Adipose tissue (tissue), 3 donors: ENCODE measurements at places on chromosomes 5 and 9. TPM values are rescaled to one million over a fixed set of nuclear protein-coding genes. Genes with fewer than 3 reads are reported as not detected.

Gene PCDHAC2
- polyA plus RNA-seq, result 0.28 TPM

Gene BICD2
- polyA plus RNA-seq, result 14.2 TPM

Gene JAK2
- 7.6 TPM for polyA plus RNA-seq

Gene SSBP2
- polyA plus RNA-seq, result 36.6 TPM

Gene ZNF354C
- polyA plus RNA-seq, result 1.2 TPM

Gene EHMT1
- polyA plus RNA-seq, result 40.3 TPM

Gene FBXW5
- polyA plus RNA-seq, result 102 TPM

Gene SNX30
- polyA plus RNA-seq, result 3.3 TPM

Gene DCP2
- 3.0 TPM for polyA plus RNA-seq

Gene KIAA0825
- polyA plus RNA-seq, result 1.7 TPM

Gene STX17
- 14.2 TPM for polyA plus RNA-seq

Gene SLC24A2
- not detected for polyA plus RNA-seq

Gene NXNL2
- polyA plus RNA-seq, result not detected

Gene NUTM2G
- polyA plus RNA-seq, result not detected

Gene CDH10
- not detected for polyA plus RNA-seq

Gene BNC2
- polyA plus RNA-seq, result 0.28 TPM

Gene CTXN3
- not detected for polyA plus RNA-seq

Gene CYLC2
- not detected for polyA plus RNA-seq

Gene FOXD4L3
- polyA plus RNA-seq, result not detected

Gene TICAM2
- polyA plus RNA-seq, result 1.8 TPM

Gene FREM1
- polyA plus RNA-seq, result 1.3 TPM

Gene ADGRD2
- polyA plus RNA-seq, result not detected

Gene BAAT
- 0.32 TPM for polyA plus RNA-seq

Gene SVEP1
- 12.3 TPM for polyA plus RNA-seq
